ENCODE measurements at places on chromosomes 7 and 10.

GRCh38 chr10:49176310-49177268 is 11.6 kb downstream of the TMEM273 start:
- no peak for DNase-seq
- H3K27ac ChIP-seq = no peak overlapping the region
- H3K4me3 ChIP-seq = no peak overlapping the region
- no peaks in the 10 kb centered on the region for H3K4me1 ChIP-seq
- no peaks in the 10 kb centered on the region for H3K36me3 ChIP-seq
- peaks cover 2% of the 10 kb centered on the region for H3K27me3 ChIP-seq

DNA sequence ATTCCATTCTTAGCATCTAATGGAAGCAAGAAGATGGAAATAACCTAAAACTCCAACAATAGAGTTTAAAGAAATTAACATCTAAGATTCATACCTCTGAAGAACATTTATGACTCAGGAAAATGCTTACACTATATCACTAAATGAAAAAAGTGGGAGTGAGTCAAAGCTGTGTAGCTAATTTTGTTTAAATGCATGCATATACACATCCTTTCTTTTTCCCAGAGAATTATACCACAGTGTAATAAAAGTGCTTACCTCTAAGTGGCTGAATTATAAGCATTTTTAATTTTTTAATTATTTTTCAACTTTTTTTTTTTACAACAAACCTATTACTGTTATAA is 44.3 kb downstream of the CCDC71L start:
- H3K36me3 ChIP-seq = no peaks in the 10 kb centered on the region
- H3K4me1 ChIP-seq = peaks cover 4% of the 10 kb centered on the region
- no peaks in the 10 kb centered on the region for H3K27me3 ChIP-seq
- no peak for DNase-seq

DNA sequence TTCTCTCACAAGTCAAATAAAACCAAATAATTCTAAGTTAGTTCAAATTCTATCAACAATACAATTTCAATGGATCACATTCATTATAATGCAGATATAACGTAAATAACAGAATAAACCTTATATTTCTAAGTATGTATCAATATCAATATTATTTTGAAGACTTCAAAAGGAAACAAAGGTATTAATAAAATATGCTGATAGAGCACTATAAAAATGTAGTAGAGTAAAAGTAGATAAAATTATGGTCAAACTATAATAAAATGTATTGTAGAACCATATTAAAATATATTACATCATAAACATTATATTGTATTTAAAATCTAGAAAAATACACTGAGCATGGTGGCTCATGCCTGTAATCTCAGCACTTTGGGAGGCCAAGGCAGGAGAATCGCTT is 23.5 kb upstream of the NRCAM start:
- H3K27ac ChIP-seq = no peak overlapping the region
- no peaks in the 10 kb centered on the region for H3K36me3 ChIP-seq
- no peak overlapping the region for H3K4me3 ChIP-seq
- H3K4me1 ChIP-seq = no peaks in the 10 kb centered on the region

DNA sequence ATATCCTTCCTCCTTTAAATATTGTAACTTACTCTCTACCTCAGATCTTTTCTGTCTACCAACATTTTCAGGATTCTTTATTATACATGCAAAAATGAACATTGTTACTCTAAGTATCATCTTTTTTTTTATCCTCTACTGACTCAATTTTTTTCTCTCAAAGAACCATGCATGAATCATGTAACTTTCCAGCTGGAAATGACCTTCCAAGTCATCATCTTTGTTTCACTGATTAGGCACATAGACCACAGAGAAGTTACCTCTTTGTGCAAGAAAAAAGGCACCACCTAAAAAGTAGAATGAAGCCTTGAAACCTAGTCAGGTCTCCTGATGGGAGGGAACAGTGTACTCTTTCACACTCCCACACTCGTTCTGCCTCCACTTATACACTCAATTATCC is 234.9 kb downstream of the HGF start:
- no peak for DNase-seq
- H3K27me3 ChIP-seq = no peaks in the 10 kb centered on the region
- H3K27ac ChIP-seq = no peak overlapping the region
- H3K4me1 ChIP-seq = no peaks in the 10 kb centered on the region

- no peak overlapping the region for H3K4me3 ChIP-seq
- H3K27ac ChIP-seq = no peak overlapping the region
- H3K36me3 ChIP-seq = no peaks in the 10 kb centered on the region
These were observed 14.8 kb downstream of the BHLHA15 start for GRCh38 chr7:98225913-98226614.

- H3K27ac ChIP-seq = no peak overlapping the region
- H3K27me3 ChIP-seq = no peaks in the 10 kb centered on the region
- no peak overlapping the region for H3K4me3 ChIP-seq
- H3K4me1 ChIP-seq = no peaks in the 10 kb centered on the region
These were observed 10.3 kb upstream of the CALML5 start for GRCh38 chr10:5509691-5510090.

DNA sequence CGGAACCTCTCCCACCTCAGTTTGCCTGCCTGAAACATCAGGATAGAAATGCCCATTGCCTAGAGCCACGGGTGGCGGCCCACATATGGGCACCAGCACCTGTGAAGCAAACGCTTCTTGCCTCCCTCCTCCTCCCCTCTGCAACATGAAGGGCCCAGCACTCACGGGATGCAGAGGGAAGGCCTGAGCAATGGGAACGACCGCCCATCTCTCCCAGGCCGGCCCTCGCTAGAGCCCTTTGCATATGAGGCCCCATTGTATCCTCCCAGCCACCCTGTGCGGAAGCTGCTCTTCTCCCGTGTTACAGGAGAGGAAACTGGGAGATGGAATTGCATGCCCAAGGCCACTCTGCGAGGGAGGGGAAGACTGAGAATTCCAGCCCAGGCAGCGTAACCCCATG is 88.2 kb downstream of the RGS10 start:
- H3K27ac ChIP-seq = no peak overlapping the region
- no peaks in the 10 kb centered on the region for H3K27me3 ChIP-seq
- peaks cover 12% of the 10 kb centered on the region for H3K36me3 ChIP-seq
- H3K4me1 ChIP-seq = no peaks in the 10 kb centered on the region

GRCh38 chr10:101956117-101956516 is 99.9 kb downstream of the ARMH3 start:
- no peak for DNase-seq
- H3K4me1 ChIP-seq = no peaks in the 10 kb centered on the region
- no peak overlapping the region for H3K27ac ChIP-seq
- no peak overlapping the region for H3K4me3 ChIP-seq
- H3K36me3 ChIP-seq = peaks cover 3% of the 10 kb centered on the region
- H3K27me3 ChIP-seq = no peaks in the 10 kb centered on the region

DNA sequence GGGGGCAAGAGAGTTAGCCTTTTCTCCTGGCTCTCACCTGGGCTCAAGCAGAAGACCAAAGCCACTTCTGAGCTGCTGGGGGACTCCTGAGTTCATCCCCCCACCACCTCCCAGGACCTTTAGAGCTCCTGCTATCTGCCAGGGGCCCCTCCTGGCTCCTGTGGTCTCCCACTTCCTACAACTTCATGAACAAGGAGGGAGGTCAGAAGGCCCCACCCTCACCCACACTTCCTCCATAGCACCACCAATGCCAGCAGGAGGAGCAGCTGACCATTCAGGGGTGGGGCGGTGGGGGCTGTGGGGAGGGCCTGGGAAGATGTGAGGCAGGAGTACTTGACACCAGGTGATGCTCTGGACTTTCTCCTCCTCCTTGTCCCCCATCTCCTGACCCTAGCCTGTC is 32.6 kb upstream of the ADCYAP1R1 start:
- no peak overlapping the region for H3K4me3 ChIP-seq
- no peak for DNase-seq
- H3K27ac ChIP-seq = no peak overlapping the region
- no peaks in the 10 kb centered on the region for H3K36me3 ChIP-seq
- no peaks in the 10 kb centered on the region for H3K27me3 ChIP-seq

DNA sequence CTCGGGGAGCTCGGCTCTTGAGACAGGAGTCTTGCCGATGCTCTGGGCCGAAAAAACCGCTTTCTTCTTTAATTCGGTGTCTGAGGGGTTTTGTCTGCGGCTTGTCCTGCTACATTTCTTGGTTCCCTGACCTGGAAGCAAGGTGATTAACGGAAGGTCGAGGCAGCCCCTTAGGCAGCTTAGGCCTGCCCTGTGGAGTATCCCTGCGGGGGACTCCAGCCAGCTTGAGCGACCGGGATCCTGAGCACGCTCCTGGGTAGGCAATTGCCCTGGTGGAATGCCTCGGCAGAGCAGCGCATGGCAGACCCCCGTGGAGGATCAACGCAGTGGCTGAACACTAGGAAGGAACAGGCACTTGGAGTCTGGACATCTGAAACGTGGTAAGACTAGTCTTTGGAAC is 30.5 kb upstream of the GHITM start:
- H3K27ac ChIP-seq = no peak overlapping the region
- H3K4me1 ChIP-seq = no peaks in the 10 kb centered on the region
- no peaks in the 10 kb centered on the region for H3K36me3 ChIP-seq
- no peak overlapping the region for H3K4me3 ChIP-seq

- H3K4me1 ChIP-seq = no peaks in the 10 kb centered on the region
- DNase-seq = no peak
- H3K27me3 ChIP-seq = no peaks in the 10 kb centered on the region
- H3K27ac ChIP-seq = no peak overlapping the region
These were observed 716.5 kb downstream of the INHBA start for GRCh38 chr7:40986351-40986873.

DNA sequence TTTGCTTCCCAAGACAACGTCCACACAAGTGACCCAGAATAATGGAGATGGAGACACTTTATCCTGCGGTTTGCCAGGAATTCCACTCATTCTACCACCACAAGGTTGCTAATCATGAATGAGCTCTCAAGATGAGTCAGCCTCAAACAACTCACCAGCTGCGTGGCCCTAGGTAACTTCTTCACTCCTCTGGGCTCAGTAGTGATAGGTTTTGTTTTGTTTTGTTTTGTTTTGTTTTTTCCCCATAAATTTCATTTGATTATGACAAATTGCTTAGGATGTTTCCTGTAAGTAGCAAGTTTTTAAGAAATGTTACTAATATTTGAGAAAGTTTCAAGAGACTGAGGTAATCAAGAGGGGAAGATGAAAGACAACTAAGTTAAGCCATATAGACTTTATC is 286.8 kb downstream of the PARD3 start:
- no peaks in the 10 kb centered on the region for H3K27me3 ChIP-seq
- peaks cover 31% of the 10 kb centered on the region for H3K4me1 ChIP-seq
- H3K4me3 ChIP-seq = no peak overlapping the region
- DNase-seq = peak; percentile 67
- H3K36me3 ChIP-seq = no peaks in the 10 kb centered on the region
- no peak overlapping the region for H3K27ac ChIP-seq

DNA sequence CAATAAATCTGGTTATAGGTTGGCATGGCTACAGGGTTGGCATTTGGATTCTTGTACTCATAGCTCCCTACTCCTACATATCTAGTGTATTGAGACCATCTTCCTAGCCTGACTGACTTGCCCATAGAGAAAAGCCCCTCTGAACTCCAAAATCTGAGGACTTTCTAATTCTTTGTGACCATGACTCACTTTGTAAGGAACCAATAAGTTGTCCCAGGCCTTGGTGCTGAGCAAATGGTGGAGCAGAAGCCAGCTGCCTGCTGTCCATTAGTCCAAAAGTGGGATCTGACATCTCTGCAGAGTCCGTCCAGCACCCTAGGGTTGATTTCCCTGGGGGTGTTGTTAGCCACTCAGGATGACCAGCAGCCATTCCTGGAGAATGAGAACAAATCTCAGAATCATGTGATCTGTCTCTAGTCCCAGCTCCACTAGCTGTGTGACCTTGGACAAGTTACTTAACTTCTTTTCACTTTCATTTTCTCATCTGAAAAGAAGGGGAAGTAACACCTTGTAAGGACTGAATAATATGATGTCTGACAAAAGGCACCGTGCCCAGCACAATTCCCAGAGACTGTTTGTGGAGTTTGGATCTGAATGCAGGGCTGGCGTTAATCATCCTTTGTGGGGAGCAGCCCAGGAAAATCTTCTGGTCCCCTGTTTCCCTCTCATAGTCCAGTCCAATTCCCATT is 44.1 kb downstream of the MTURN start:
- no peak for DNase-seq
- no peaks in the 10 kb centered on the region for H3K36me3 ChIP-seq
- no peaks in the 10 kb centered on the region for H3K27me3 ChIP-seq
- H3K4me3 ChIP-seq = no peak overlapping the region
- no peaks in the 10 kb centered on the region for H3K4me1 ChIP-seq

- H3K4me3 ChIP-seq = no peak overlapping the region
- H3K36me3 ChIP-seq = no peaks in the 10 kb centered on the region
- DNase-seq = no peak
- H3K4me1 ChIP-seq = no peaks in the 10 kb centered on the region
These were observed 140.2 kb upstream of the KLF6 start for GRCh38 chr10:3925184-3925583.

DNA sequence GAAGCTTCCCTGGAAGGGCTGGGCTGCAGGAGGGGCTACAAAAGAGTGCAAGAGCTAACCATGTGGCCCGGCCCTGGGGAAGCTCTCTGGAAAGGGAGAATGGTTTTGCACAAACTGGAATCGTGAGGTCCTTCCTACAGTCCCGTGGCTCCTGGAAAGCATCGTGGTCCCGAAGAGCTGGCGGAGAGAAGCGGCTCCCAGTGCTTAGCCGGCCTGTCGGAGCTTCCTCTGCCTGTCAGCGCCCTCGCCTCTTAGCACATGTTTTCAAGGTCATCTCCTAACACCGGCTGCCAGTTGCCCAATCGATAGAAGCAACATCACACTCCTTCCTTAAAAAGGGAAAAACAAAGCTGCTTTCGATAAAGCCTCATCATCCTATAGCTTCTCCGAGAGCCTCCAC is 42.1 kb upstream of the MGMT start:
- DNase-seq = no peak
- H3K27me3 ChIP-seq = no peaks in the 10 kb centered on the region
- no peaks in the 10 kb centered on the region for H3K4me1 ChIP-seq
- no peak overlapping the region for H3K4me3 ChIP-seq
- no peaks in the 10 kb centered on the region for H3K36me3 ChIP-seq
- H3K27ac ChIP-seq = no peak overlapping the region

- DNase-seq = peak; percentile 93
- no peaks in the 10 kb centered on the region for H3K27me3 ChIP-seq
- H3K36me3 ChIP-seq = no peaks in the 10 kb centered on the region
- peak overlapping the region; percentile 53 for H3K27ac ChIP-seq
- H3K4me1 ChIP-seq = peaks cover 12% of the 10 kb centered on the region
- no peak overlapping the region for H3K4me3 ChIP-seq
These were observed 186.5 kb upstream of the BET1 start for GRCh38 chr7:94190599-94191061.

- H3K27me3 ChIP-seq = no peaks in the 10 kb centered on the region
- no peak for DNase-seq
- no peak overlapping the region for H3K4me3 ChIP-seq
- H3K4me1 ChIP-seq = no peaks in the 10 kb centered on the region
These were observed 22.7 kb downstream of the VIM start for GRCh38 chr10:17250736-17251135.

GRCh38 chr10:103562383-103562782 is 68.9 kb downstream of the NEURL1 start:
- H3K4me3 ChIP-seq = no peak overlapping the region
- H3K36me3 ChIP-seq = no peaks in the 10 kb centered on the region
- H3K27ac ChIP-seq = no peak overlapping the region

DNA sequence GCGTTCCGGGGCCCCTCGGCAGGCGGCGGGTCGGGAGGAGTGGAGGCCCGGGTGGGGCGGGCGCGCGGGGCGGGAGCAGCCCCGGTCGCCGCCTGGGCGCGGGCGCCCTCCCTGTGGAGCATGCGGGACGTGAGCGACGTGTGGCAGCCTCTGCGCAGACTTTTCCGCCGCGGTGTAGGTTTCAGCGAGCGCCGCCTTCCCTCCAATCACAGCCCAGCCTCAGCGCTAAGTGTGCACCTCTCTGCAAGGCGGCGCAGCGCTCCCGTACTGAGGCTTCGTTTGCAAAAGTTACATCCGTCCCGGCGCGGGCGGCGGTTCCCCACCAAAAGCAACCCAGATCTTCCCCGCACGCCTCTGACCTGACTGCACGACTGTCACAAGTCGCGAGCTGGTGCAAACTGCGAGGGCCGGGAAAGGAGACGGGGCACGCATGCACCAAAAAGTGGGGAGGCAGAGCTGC is 1.2 kb upstream of the PFKFB3 start:
- no peak overlapping the region for H3K27ac ChIP-seq
- H3K4me3 ChIP-seq = peak overlapping the region; percentile 71

Measured in A673 (cell line).